ENCODE measurements at places on chromosomes 5 and 9.

DNA sequence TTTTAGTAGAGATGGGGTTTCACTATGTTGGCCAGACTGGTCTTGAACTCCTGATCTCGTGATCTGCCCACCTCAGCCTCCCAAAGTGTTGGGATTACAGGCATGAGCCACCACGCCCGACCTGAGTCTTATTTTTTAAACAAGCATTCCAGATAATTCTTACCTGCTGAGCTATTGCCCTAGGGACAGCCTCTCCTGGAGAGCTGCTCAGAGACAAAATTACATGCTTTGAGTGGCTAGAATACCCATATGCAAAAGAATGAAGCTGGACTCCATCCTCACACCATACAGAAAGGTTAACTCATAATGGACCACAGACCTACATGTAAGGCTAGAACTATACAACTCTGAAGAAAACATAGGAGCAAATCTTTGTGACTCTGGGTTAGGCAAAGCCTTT lies 41.6 kb downstream of the GTF3C4 start:
- no peak for DNase-seq

GRCh38 chr9:134526584-134527477 lies 114.8 kb upstream of the COL5A1 start:
- DNase-seq = no peak

GRCh38 chr5:171441246-171441791 lies 21.9 kb downstream of the FGF18 start:
- no peak for DNase-seq

DNA sequence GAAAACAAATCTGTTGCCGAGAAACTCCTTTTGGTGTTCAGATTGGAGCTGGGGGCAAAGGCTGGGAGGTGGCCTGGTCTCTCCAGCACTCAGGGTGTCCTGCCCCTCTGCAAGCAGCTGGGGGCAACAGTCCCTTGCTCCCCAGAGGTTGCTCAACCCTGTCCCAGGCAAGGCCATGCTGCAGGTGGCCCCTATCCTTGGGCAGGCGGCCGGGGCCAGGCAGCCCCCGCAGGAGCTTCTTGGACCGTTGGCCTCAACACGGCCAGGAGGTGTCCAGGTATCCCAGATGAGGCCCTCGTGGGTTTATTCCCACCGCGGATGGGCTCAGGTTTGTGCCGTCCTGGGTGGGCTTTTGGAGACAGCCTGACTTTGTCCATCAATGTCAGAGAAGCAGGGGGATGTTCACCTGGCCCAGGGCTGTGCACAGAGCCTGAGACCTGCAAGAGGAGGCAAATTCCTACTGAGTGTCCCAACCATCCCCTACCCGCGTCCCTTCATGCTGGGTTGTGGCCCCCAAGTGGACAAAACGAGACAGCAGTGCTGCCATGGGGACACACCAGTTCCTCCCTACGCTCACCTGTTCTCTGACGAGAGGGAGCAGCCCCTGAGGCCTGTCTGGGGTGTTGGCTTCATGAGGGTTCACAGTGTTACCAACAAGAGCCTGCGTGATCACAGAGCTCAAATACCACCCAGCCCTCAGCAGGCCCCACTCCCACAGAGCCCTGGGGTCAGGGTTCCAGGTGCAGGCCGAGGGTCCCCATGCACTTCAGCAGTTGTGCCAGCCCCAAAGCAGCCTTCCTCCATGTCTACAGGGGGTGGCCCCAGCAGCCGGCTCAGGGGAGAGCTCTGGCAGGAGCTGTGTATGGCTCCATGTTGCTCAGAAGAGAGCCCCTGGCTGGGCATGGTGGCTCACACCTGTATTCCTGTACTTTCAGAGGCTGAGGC lies 9.5 kb upstream of the CCDC187 start:
- DNase-seq = no peak

Measured in CD4-positive, alpha-beta T cell treated with Interleukin-17A for 4 hours (primary cell).